ENCODE measurements at places on chromosomes 5 and 9.

DNA sequence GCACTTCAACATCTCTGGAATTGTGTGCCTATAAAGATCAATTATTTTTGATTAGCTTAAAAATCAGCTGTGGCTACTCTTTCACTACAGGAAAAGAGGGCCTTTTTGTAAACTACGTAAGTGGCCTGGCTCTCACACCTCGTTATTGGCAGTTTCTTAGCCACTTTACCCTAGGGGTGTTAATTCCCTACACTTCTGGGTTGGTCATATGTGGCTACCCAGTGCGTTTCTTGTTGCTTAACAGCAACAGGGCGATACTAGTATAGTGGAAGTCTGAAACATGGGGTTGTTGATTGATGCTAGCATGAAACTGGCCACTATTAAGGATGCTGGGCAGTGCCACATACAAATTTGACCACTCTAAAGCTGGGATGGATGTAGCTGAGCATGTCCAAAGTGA is 174.7 kb upstream of the CDH12 start:
- DNase-seq, result no peak

- DNase-seq, result no peak
Observed at GRCh38 chr9:97318433-97318832, 11.0 kb downstream of the CCDC180 start.

GRCh38 chr5:124745928-124746915 is at the start of gene ZNF608:
ZNF608 (minus strand) TSS chr5:124746639; CDS start chr5:124744989, 1,650 bp downstream.
- DNase-seq, result no peak

DNA sequence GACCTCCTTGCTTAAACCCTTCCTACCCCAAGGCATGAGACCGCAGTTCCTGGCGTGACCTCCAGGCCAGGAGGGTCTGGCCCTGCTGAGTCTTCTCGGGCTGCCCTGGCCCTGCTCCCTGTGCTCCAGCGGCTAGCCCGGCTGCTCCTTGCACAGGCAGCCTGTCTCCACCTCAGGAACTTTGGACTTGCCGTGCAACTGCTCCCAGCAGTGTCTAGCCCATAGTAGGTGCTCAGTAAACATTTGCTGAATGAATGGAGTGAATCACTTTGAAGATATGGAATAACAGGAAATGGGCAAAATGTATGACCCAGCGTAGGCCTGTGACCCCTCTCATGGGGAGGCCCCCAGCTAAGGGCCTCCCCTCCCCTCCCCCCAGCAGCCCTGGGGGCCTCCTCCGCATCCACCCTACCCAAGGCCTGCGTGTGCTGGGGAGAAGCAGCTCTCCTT is 127.1 kb downstream of the ZNF354C start:
- DNase-seq, result no peak

DNA sequence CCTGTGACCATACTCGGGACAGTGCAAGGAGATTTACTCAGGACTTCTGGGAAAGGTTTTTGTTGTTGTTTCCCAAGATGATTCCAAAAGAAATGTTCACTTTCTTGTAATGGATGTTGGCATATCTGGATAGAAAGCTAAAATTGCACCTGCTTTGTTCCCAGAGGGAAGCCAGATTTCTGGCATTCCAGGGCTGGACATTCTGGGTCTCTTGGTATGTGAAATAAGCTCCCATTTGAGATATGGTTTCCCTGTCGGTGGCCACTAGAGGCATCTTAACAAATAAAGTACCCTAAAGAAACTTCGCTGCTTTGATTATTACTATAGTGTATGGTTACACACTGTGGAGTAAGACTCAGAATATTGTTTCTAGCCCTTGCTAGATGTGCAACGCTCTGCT is 737.3 kb downstream of the BRINP1 start:
- no peak for DNase-seq

GRCh38 chr5:55720188-55720703 is 8.1 kb upstream of the SLC38A9 start:
- no peak for DNase-seq

GRCh38 chr5:128441941-128442350 is 96.1 kb downstream of the FBN2 start:
- no peak for DNase-seq

DNA sequence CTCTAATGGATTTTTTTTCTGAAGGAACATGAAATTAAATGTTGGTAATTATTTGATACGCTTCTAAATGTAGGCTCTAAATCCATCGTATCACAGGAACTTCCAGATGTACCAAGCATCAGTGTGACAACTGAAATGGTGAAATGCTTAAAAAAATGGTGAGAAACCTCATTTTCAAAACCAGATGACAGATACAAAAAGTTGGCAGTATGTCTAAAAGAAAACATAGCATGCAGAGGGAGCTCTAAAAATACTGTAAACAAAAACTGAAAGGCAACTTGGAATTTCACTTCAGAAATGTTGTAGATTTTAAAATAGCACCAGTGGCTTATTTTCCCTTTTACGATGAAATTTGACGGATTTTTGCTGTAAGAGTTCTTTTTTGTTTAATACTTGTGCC is 1043.6 kb upstream of the WWC1 start:
- no peak for DNase-seq

DNA sequence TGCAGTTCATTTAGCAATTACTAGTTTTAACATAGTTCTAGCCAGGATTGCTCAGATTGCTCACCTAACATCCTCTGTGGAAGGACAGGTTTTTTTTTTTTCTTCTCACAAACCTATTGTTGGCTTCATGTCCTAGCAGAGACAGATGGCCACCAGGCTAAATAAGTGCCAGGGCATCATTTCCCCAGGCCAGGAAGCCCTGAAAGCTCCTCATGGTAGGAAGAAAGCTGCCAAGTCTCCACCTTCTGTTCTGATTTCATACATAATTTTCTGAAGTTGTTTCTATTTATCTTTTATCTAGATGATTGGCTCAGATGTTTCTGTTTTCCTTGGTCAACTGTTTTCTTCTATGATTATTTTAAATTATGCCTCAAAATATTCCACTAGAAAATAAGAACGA is 31.0 kb downstream of the EFCAB9 start:
- no peak for DNase-seq

DNA sequence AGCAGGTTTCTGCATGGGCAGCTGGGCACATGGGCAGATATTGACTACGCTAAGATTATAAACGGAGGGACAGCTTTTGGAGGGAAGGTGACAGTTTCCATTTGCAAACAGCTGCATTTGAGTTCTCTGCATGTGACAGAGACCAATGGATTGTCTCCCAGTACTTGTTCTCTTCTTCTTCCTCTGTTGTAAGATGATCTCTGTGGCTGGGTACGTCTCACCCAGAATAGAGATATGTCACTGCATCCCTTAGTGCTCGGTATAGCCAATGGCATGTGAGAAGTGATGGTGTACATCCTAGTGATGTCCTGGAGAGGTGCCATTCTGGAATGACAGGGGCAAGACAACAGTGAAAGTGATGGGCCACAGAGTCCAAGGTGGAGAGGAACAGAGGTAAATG is 171.3 kb downstream of the CFAP90 start:
- DNase-seq, result no peak

- DNase-seq, result peak; percentile 63
Observed at GRCh38 chr9:136787690-136788400, 3.3 kb upstream of the TMEM141 start.

DNA sequence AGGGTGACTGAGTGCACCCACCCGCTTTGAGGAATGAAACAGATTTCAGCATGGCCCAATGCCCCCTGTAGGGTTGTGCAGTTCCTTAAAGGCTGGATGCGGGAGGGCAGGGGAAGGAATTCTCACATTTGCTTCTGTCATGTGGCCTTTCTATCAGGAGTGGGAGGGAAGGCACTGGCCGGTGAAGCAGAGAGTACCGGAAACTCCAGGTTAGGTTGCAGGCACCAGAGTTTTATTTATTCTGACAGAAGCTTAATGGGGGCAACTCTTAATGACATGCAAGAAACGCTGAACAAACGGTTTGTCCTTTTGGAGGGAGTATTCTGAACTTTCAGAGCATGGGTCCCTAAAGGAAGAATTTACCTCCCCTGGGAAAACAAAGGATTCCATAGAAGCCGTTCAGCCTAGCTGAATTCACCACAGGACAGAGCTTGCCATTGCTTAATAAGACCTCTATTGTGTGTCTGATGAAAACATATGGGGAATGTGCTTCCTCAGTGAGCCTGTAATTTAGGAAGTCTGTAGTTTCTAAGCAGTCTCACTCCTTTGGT is 44.1 kb upstream of the EQTN start:
- DNase-seq, result no peak

DNA sequence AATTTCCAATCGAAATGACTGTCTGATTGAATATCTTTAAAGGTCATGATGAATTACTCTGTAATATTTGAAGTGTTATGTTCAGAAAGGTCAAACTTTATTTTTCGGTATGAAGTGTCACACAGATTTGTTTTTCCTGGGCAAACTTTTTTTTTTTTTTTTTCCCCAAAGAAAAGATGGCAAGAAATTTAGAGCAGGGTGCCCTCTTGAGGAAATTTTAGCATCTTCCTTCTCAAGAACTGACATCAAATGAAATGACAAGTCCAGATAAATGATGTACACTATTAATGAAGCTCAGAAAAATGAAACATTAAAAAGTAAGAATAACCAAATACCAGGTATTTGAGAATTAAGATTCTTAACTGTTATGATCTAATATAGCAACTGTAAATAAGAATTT is 123.6 kb downstream of the INVS start:
- no peak for DNase-seq

DNA sequence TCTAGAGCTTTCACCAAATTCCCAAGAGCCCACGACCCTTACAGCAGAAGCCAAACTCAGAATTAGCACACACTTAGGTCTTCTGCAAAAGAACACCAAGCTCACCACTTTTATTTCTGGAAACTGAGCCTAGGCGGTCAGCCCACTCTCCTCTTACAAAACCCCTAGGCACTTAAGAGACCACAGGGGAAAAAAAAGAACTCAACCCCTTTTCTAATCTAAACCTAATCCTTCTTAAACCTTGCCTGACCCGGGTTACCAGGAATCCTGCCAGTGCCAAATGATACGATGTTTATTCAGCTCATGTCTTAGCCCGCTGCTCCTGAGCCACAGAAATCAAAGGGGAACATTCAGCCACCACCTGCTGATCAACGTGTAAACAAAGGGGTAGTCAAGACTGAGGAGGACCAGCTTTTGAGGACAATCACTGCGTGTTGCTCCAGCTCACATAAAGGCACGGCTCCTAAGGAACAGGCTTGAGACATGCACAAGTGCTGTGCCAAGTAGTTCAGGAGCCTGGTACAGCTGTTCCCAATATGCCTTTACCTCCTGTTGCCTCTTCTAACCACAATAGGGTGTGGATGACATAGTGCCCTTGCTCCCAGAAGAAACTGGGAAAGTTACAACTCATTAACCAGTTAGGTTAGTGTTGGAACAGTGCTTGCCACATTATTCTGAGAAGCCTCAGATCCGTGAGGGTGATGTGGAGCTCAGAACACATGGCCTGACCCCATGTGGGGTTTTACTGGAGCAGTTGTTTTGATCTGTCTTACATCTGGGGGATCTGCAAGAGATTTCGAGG is 49.3 kb downstream of the ZFAND5 start:
- DNase-seq, result no peak

DNA sequence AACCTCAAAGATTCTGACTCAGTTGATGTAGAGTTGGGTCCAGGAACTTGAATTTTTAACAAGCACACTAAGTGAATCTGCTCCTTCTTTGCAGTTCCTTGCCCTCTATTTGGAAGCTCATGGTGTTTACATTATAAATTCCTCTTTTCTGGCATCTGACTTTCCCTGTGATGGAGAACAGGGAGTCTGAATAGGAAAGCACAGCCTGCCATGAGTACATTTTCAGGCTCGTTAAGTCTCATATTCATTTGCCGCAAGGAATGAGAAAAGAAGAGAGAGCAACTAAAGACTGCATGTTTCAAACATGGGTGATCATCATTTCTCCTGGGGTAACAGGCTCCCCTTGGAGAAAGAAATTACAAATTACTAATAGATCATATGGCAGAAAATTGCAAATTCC is 468.1 kb upstream of the DMAC1 start:
- no peak for DNase-seq

DNA sequence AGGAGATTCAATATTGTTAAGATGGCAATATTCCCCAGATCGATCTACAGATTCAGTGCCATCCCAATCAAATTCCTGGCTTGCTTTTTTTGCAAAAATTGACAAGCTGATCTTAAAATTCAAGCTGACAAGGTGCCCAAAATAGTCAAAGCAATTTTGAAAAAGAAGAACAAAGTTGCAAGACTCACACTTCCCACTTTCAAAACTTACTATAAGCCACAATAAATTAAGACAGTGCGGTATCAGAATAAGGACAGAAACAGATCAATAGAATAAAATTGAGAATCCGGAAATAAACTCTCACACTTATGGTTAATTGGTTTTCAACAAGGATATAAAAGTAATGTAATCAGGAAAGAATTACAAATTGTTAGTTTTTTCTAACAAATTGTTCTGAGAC is 97.1 kb downstream of the NRG2 start:
- DNase-seq, result no peak

DNA sequence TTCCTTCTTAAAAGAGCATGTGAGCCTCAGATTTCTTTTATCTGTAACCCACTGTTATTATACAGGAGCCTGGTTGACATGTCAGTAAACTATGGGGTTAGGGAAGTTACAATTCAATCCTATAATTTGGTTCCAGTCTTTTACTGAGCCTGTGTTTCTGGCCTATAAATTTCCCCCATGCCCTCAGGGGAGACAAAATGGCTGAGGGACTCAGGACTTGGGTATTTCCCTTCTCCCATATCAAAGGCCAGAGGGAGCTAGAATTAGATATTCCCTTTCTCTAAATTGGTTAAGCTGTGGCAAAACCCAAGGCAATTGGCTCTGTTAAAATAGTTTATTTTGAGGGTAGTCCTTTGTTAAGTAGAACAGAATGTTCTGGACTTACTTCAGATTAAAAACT is 823.2 kb downstream of the TLE1 start:
- DNase-seq, result no peak

GRCh38 chr9:108245331-108245730 is 610.5 kb downstream of the ACTL7B start:
- no peak for DNase-seq

DNA sequence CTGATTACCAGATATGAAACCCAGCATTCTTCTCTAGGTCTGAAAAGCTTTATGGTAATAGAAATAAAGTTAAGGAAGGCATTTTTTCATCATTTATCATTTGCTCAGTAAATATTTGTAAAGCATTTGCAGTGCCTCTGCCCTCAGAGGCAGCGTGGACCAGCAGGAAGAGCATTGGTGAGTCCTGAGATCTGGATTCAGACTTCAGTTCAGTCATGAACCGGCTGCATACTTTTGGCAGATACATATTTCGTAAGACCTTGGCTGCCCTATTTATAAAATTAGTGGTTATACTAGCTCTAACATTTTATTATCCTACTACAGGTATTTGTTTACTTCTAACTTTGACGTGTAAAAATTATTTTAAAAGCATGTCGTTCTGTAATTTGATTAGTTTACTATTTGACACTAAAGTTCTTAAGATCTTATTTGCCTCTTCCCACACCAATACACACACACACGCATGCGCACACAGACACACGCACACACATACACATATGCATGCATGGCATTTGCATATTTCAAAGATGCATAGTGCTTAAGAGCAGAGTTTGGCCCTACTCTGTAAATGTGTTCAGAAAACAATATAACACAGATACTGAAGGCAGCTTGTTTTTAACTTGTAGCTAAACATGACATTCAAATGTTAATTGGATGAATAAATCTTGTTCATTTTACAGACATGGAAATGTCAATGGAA is 101.9 kb downstream of the RPS23 start:
- DNase-seq, result no peak

Measured in stimulated activated CD4-positive, alpha-beta T cell treated with anti-CD3 and anti-CD28 coated beads, Interleukin-12 subunit alpha, Interleukin-12 subunit beta, amount 100 ng/mL, for 48 hours (primary cell).